ENCODE measurements at places on chromosomes 11 and 22.

GRCh38 chr11:72091292-72091691 lies 10.6 kb downstream of the LRRC51 start:
- peak; percentile 51 for DNase-seq

- DNase-seq, result no peak
These were observed 19.2 kb upstream of the TH start for GRCh38 chr11:2190657-2191471.

- DNase-seq, result no peak
These were observed at the start of gene ESAM for GRCh38 chr11:124762105-124762623. ESAM (minus strand) TSS chr11:124762290; CDS start chr11:124762154, 136 bp downstream.

DNA sequence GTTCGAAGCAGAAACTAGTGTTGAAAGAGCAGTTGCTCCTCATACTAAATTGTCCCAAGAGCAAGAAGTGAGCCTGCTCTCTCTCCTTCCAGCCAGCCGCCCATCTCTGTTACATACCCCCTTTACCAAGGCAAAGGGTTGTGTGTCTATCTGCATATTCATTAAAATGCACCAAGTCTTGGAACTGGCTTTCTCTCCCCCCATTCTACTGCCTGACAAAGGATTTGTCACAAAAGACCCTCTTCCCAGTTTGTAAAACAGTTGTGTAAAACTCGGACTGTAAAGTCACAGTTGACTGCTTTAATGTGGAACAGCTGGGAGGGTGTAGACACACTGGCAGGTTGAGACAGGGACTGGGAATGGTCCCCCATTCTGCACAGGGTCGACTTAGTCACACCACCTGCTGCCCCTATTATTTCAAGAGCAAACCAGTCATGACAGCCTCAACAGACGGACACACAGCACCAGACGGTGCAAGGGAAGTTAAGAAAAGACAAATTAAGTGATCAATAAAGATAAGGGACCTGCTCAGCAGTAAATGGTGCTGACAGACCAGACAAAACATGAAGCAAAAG lies 60.0 kb upstream of the HTATIP2 start:
- no peak for DNase-seq

- DNase-seq, result no peak
These were observed 200.2 kb downstream of the CADM1 start for GRCh38 chr11:115303929-115304531.

- DNase-seq, result no peak
These were observed 31.5 kb downstream of the CD44 start for GRCh38 chr11:35170503-35170902.

- peak; percentile 6 for DNase-seq
These were observed 26.2 kb downstream of the OR2AG2 start for GRCh38 chr11:6745465-6746015.

DNA sequence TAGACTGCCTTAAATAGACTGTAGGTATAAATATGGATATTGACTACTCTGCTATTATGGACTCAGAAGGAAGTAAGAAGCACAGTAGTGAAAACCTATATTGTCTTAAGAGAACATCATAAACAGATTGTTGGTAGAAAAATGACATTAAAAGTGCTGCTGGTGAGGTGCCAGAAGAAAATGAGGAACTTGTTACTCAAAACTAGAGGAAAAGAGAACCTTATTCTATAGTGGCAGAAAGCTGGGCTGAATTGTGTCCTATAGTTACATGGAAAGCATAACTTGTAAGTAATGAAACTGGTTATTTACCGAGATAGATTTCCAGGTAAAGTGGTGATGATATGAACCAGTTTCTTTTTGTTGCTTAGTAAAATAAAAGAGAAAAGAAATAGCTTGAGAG lies 109.7 kb upstream of the CTSC start:
- no peak for DNase-seq

- no peak for DNase-seq
These were observed 8.4 kb upstream of the CSNK1E start for GRCh38 chr22:38325587-38325986.

GRCh38 chr11:2860636-2861035 lies 24.9 kb downstream of the CDKN1C start:
- DNase-seq, result peak; percentile 38

DNA sequence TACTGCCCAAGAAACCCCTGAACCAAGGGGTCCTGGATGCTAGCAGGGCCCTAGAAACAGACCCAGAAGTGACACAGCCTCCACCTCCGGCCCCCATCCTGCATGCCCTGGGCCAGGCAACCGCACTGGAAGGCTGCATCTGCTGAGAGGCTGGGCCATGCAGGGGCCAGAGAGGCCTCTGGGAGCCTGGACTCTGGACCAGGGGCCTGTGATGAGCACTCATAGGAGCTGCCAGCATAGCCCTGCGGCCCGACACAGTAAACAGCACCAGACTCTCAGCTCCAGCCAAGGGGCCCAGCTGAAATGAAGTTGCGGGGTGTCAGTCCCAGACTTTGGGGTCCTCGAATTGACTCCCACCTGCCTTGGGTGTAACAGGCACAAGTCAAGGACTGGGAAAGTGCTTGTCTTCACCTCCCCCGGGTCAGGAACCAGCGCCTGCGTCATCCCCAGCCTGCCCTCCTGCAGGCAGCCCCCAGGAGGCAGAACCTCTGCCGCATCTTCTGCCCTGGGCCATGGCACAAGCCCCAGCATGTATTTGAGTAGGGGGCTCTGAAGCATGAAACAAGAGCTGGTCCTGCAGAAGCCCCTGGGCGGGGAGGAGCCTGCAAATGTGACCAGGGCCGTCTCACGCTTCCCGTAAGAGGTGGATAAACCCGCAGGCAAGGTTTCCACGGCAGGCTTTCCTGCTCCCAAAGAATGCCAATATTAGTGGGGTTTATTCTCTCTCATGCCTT lies 25.2 kb upstream of the CCND1 start:
- DNase-seq, result no peak

DNA sequence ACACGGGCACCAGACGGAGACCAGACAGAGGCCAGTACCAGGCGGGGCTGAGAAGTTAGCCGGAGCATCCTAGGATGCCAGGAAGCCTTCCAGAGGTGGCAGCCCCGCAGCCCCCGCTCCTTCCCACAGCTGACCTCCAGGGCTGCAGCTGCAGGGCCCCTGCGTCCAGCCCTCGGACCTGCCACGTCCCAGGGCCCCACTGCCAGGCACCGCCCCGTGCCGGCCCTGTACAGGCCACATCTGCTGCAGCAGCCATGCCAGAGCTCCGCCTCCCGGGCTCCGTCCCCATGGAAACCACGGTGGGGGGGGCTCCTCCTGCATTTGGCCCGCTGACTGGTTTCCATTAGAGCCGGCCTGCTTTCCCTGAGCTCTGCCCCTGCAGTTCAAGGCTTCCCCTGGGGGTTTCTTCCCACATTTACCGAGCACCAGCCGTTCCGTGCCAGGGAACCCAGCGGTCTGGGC lies 62.5 kb upstream of the PPARA start:
- DNase-seq, result peak; percentile 92

DNA sequence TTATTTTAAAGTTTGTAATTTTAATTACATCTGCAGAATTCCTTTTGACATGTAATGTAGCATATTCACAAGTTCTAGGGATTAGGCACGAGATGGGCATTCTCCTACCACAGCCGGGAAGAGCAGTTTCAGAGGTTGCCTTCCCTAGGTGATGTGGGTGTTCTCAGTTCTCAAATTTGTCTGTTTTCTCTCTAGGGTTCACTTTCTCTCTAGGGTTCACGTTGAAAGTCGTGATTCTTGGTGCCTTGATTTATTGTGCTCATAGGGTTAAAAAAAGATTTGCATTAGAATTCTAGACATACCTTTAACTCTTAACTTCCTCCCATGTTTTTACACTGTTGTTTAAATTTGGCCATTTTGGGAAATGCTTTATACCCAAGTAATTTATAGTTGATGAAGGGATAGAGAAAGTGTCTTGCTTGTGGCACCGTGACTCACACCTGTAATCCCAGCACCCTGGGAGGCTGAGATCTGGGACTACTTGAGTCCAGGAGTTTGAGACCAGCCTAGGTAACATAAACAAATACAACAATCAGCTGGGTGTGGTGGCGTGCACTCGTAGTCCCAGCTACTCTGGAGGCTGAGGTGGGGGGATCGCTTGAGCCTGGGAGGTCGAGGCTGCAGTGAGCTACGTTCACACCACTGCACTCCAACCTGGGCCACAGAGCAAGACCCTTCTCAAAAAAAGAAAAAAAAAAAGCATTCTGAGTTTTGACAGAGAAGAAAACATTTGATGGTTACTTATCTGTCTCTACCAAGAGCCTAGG lies 3.6 kb downstream of the MED15 start:
- DNase-seq, result no peak

DNA sequence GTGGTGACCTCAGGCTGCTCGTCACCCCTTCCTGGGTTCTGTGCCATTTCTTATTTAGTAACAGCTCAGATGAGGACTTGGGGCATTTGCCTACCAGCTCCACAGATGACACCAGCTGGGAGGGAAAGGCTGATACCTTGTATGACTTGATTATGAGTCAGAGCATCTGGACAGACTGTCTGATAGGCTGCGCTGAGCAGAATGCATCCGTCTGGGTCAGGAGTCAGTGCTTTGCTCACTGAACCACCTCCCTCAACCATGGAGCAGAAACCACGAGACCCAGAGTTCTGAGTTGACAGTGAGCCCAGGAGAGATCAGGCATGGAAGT lies 6.8 kb downstream of the ST14 start:
- peak; percentile 98 for DNase-seq

DNA sequence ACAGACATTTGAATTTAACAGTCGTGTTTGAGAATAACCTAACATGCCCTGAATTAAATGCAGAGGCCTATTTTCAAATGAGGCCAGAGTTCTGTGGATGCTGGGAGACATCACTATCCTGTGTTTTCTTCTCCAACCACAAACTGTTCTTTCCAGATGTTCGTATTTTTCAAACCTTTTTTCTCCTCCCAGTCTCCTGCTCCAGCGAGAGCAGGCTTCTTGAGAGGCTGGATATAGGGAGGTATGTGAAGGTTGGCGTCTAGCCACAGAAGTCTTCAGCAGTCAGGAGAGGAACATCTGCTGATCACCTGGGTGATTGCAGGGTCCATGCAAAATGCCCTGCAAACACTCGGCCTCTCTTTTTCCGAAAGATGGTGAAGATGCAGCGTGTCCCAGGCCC lies 126.3 kb downstream of the C11orf91 start:
- no peak for DNase-seq

DNA sequence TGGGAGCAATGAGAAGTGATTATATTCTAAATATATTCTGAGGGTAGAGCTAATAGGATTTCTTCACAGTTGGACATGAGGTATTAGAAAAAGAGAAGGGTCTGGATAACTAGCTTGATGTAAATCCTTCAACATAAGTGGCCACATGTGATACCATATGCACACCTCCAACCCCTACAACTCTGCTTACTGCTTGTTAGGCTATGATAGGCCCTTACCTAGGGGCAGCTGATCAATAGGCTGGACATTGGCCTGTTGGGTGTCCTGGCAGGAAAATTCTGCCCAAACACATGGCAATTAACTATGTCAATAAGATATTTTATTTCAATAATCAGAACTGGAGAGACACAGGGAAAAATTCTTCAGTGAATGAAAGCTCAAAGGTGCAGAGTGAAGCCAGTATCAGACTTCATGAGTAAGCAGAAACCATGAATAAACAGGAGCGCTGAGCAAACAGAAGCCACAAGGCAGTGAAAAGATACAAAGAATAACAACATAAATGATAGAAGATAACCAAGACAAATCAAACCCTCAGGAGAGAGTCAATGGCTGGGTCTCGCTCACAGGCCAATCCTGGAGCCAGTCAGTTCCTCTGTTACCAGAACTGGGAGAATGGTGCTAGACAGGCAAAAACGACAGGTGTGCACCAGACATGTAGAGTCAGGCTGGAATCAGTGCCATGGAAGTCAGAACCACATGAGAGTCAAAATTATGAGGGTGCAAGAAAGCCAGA lies 46.3 kb upstream of the PSMA1 start:
- DNase-seq, result no peak

DNA sequence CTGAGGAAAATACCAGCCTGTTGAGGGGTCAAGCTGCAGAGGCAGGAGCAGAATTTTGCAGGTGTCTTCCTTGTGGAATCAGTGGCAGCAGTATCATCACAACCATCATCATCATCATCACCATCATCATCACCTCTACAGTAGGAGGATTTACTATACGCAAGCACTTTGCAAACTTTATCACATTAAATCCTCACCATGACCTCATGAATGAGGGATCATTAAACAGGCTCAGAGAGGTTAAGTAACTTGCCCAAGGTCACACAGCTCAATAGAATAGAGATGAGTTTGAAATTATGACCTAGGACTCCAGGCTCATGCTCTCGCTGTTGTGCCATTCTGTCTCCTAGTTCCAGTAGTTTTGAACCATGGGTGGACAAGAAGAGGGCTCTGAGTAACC lies 25.6 kb downstream of the PTPN5 start:
- no peak for DNase-seq

DNA sequence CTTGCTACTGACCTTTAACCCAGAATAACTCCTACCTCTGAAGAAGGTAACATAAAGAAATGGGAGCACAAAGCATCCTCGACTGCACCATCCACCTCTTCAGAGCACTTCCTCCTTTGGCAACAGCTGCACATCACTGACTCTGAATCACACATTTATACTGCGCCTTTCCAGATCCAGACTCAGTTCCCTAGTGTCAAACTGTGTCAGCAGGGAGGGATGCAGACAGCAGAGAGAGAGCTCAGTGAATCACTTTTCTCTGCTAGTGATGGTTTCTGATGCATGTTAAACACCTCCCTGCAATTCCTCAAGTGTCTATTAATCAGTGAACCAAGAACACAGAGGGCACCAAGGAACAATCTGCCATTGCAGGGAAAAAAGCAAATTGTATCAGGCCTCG lies 118.9 kb downstream of the PLEKHA7 start:
- DNase-seq, result peak; percentile 51

DNA sequence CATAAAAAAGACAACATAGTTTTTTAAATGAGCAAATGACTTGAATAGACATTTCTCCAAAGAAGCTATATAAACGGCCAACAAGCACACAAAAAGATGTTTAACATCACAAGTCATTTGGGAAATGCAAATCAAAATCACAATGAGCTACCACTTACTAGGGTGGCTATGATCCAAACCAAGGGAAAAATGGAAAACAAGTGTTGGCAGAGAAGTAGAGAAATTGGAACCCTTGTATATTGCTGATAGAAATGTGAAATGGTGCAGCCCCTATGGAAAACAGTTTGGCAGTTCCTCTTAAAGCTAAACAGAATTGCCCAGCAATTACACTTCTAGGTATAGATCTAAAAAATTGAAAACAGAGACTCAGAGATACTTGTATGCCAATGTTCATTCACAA lies 29.0 kb downstream of the PAMR1 start:
- DNase-seq, result no peak

GRCh38 chr11:83659466-83659865 lies 373.3 kb upstream of the CCDC90B start:
- no peak for DNase-seq

DNA sequence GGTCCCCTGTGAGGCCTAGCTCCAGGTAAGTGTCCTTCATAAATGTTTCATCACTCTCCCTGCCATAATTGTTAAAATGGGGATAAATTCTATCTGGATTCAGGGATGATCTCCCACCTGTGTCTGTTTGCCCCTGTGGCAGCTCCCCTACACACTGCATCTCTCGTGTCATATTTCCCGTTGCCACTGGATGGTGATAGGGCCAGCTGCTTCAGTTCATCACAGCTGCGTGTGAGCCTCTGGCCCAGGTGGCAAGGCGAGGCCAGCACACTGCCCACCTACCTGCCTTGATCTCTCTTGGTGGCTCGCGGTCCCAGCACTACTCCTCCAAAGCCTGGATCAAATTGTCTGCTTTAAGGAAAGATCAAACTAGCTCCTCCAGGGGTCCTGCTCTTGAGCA lies 187.4 kb downstream of the GRIK4 start:
- DNase-seq, result no peak

- DNase-seq, result no peak
These were observed 56.1 kb upstream of the NECTIN1 start for GRCh38 chr11:119785131-119785530.

- DNase-seq, result no peak
These were observed 6.9 kb downstream of the SCGB1C1 start for GRCh38 chr11:199782-200181.

GRCh38 chr11:83816572-83817187 lies 530.5 kb upstream of the CCDC90B start:
- no peak for DNase-seq

Data from HCEC 1CT (cell line).